ENCODE measurements at places on chromosomes 7 and 10.

DNA sequence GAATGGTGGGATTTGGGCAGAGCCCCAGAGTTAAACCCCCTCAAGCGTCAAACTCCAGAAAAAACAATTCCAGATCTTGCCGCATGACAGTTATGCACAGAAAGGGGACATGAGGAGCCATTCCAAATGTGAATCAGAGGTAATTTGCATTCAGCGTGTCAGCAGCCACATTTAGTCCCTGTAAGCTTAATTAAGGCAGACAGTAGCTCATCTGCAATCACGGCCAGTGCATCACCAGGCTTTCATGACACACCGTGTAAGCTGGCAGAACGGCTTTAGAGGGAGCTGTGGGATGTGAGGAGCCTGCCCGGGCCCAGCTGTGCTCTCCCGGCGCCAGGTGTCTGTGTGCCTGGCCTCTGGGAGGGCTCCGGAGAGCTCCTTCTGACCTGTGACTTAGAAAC is 18.7 kb upstream of the PRKAG2 start:
- DNase-seq, result no peak

DNA sequence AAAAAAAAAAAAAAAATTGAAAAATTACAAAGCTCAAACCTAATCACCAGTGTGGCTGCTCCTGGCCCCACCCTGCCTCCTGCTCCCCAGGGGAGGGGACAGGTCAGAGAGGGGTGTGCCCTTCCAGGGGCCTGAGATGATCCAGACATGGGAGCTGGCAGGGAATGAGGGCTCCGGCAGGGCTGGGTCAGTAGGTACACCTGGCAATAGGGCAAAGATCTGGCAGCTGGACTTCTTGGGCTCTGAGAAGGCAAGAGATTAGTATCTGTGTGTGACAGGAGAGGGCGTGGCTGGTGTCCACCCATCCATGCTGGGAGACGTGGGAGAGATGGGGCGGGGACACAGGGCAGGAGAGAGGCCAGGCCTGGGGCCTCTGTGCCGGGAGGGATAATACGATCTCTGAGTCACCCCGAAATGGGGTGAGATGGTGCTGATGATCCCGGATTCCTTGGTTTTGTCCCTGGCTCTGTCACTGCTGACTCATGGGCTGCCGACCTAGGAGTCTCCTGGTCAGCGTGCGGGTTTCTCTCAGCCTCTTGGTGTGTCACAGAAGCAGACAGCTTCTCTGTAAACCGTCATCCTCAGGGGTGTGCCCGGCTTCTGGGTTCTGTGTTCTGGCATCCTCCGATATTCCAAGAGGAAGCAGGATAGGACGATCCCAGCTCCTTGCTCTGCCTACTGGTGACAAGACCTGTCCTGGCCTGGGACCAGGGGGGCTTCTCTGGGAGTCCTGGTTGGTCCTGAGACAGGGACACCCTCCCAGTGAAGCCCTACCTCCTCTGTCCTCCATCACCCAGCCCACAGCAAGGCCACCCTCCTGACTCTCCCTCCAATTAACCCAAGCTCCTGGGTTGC is 8.2 kb upstream of the CLDN4 start:
- DNase-seq, result no peak

- DNase-seq, result no peak
Observed at GRCh38 chr7:75743455-75743859, 4.7 kb upstream of the HIP1 start.

DNA sequence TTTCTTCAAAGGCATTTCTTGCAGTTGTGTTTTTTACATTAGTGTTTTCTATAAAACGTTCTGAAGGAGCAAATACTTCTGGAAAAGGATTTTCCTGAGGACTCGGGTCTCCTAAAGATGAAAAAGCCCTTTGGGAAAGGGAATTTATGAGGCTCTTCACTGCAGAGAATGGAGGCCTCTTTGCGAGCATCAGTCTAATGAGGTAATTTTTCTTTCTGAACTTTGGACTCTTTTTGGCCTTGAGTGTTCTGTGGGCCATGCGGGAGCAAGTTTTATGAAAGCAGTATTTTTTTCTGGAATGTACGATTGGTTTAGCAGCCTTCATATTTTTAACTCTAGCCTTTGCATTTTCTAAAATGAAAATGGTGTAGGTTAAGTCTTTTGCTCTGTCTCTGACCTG is 6.4 kb upstream of the ACBD5 start:
- no peak for DNase-seq

Measured in stimulated activated CD8-positive, alpha-beta memory T cell treated with anti-CD3 and anti-CD28 coated beads, Interleukin-2, amount 100 ng/mL, for 48 hours (primary cell).